NK-92 treated with Interleukin-12 subunit alpha and Interleukin-12 subunit beta, amount 100 ng/mL, for 24 hours (cell line): ENCODE measurements at places on chromosomes 1 and 21.

GRCh38 chr1:178465011-178465410 lies 31.8 kb downstream of the CLEC20A start:
- no peak for DNase-seq

DNA sequence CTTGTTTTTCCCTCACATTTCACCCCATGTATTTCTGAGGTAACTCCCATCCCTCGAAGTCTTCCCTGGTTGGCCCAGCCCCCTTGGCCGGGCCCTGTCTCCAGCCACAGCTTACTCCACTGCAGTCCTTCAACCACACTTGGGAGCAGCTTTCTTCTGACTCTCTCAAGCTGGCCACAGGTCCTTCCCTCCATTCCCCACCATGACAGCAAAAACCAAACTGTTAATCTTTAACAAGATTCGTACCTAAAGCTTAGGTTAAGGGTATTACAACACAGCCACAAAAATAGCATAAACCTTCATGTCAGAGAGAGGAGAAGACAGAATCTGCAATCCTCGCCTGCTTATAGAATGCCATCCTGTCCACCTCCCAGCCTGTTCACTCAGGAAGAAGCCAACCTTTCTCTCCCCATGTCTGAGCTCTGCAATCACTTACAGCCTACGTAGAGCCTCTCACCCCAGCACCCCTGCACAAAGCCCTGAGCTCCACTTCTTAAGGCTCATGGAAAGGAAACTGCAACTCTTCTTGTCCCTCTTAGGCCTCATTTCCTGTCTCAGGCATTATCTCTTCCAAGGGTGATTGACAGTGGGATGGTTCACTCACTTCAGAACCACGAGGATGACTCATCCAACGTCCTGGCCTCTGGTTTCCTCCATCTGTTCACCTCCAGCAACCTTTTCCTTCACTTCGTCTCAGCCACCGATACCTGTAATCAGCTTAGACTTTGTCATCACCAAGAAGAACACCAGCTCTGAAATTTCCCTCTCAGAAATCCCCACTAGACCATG lies 72.8 kb downstream of the CD2 start:
- peak; percentile 13 for DNase-seq

- no peak for DNase-seq
Measured at GRCh38 chr1:100051893-100052292, 80.8 kb downstream of the SASS6 start.

- no peak for DNase-seq
Measured at GRCh38 chr1:56339786-56340465, 239.4 kb downstream of the PLPP3 start.

DNA sequence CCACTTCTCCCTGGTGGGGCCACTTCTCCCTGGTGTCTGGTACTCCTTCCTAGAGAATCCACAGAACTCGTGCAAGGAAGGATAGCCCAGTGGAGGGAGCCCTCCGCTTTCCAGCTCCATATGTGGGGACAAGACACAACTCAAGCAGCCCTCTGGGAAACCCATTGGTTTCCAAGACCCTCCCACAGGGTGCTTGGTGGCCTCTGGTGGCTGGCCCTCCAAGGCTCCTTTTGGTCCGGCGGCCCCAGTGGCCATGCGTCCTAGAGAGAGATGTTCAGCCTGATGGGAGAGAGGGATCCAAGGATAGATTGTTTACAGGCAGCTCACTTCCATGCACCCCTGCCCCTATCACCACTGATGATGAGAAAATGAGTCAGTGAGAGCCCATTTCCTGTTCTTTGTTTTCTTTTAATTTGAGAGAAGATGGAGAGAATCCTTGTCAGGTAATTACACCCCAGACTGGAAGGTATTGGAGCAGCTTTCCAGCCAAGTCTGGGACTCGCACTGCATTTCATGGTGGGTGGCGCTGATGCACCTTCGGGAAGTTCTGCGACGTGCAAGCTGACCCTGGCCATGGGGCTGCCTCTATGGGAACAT lies 486.2 kb upstream of the VAMP3 start:
- no peak for DNase-seq

DNA sequence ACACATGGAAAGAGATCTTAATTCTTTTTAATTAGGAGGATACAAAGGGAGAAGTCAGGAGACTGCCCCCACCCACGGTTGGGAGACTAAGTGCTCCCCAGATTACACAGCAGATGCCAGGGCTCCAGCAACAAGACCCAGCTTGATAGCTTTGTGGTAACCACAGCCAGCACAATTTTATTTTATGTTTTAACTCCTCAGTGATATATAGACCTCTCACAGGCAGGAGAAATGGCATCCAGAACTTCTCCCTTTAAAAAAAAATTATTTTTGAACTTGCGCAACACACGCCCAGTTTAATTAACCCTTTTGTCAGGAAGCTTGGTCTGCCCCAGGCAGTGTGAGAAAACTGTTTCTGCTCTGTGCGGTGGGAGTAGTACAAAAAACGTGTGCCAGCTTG lies 62.6 kb upstream of the ACOT11 start:
- no peak for DNase-seq

DNA sequence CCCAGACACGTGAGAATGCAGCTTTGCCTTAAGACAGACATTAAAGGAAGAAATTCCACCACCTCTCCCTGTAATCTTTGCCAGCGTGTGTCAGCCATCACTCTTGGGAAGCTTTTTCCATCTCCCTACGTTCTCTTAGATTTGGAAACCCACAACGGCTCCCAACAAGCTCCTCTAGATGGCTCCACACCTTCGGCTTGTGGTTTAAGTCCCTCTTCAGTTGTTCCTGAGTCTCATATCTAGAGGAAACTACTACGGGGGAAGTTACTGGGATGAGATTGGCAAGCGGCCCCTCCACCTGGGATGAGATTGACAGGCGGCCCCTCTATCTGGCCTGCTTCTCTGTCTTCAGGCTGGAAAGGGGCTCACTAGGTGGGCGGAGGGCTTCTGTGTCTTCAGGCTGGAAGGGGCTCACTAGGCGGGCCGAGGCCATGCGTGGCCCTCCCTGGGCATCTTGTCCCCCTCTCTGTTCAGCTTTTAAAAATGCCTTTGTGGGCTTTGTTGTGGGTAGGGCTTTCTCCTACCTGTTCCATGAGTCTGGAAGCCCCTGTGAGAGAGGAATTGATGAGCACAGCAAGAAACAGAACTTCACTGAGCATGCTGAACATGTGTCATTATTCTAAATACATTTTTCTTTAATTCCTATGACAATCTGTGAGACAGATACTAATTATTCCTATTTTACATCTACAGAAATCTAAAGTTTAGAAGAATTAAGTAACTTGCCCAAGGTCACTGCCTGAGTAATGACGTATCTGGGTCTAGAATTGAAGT lies 670.5 kb downstream of the KIF26B start:
- DNase-seq, result no peak

- DNase-seq, result no peak
Measured at GRCh38 chr21:35095859-35096291, 46.8 kb upstream of the RUNX1 start.

DNA sequence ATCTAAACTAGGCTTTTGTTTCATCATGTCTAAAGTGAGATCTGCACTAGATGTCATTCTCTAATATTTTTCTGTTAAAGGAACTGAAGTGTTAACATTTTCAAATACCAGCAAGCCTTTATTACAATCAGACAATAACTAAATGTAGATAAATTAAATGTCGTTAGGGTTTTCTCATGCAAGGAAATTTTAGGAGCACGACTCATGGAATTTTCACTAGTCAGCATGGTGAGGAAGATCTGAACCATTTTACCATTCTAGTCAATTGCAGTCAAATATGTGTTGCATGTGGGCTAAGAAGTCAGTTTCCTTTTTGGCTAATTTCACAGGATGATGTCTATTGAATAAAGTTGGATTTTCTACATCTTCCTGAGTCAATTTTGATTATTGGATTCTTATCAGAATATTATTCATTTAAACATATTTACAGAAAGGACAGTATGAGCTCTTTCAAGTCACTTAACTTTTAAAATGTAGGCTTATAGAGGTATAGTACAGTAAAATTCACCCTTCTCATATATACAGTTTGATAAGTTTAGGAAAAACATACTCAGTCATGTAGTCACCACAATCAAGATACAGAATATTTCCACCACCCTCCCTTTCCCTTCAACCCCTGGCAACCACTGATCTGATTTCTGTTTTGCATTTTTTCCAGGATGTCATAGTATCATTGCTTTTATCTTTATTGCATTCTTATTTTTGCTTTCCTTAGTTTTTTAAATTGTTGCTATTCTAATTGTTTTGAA lies 9.2 kb downstream of the GCSAML start:
- DNase-seq, result no peak

DNA sequence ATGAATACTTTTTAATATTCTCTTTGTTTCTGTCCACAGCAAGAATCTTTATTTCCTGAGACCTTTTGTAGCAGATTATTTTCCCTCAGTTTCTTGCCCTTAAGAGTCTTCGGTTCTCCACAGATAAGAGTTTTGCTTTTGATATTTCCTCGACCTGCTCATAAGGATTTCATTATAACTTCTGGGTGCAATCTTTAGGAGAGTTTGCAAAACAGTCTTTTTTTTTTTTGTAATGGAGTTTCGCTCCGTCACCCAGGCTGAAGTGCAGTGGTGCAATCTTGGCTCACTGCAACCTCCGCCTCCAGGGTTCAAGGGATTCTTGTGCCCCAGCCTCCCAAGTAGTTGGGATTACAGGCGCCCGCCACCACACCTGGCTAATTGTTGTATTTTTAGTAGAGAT lies 10.1 kb upstream of the UBE4B start:
- no peak for DNase-seq

- DNase-seq, result no peak
Measured at GRCh38 chr1:54686155-54686554, 29.5 kb upstream of the TTC4 start.

- DNase-seq, result no peak
Measured at GRCh38 chr1:175338387-175339135, 146.0 kb upstream of the KIAA0040 start.

DNA sequence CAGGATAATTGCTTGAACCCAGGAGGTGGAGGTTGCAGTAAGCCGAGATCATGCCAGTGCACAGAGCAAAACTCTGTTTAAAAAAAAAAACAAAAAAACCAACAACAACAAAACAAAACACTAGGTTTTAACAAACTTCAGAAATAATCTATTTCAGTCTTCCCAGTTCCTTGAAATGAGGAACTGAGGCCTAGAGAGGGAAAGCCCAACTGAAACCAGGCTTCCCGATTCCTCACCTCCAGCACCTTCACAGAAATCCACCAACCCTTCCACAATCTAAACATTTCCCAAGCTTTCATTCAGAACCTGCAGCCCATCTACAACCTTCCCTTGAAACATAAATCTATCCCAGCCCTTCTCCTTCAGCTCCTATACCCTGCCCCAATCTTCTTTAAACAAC lies 612 bp upstream of the CD52 start:
- DNase-seq, result no peak

DNA sequence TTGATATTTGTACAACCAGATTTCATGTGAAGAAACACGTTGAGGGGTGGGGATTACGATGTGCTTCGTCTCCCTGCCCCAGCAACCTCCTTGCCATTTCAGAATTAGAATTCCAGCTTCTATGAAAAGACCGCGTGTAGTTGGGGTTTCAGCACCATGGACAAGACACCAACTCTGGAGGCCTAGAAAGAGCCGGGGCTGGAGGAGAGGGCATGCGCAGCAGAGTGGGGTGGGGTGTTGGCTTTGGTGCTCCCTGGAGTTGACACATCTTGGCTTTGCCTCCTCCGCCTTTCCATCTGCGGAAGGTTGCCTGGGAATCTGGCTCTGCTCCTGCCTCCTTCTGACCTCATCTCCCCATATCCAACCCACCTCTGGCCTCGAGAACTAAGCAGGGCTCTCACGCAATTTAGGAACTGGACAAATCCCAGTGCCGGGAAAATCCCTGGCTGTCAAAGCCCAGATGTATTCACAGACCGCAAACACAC lies 11.8 kb downstream of the HTR6 start:
- DNase-seq, result no peak

GRCh38 chr1:183164963-183165362 lies 21.1 kb upstream of the LAMC2 start:
- no peak for DNase-seq

DNA sequence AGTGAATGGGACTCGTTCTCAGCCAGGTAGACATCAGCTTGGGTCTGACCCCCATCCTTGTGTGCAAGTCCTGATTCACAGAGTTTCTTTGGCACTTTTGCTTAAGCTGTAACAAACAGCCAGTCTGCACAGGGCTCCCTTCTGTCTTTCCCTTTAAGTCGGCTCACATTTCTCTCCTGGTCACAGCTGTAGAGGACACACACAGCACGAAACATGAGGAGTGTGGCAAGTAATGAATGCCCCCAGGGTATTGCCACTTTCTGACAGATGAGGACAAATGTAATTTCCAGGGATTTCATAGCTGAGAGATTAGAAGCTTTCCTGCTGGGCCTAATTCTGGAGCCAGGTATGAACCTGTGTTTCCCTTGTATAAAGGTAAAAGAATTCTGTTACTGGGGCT lies 423.5 kb downstream of the KIF26B start:
- no peak for DNase-seq

DNA sequence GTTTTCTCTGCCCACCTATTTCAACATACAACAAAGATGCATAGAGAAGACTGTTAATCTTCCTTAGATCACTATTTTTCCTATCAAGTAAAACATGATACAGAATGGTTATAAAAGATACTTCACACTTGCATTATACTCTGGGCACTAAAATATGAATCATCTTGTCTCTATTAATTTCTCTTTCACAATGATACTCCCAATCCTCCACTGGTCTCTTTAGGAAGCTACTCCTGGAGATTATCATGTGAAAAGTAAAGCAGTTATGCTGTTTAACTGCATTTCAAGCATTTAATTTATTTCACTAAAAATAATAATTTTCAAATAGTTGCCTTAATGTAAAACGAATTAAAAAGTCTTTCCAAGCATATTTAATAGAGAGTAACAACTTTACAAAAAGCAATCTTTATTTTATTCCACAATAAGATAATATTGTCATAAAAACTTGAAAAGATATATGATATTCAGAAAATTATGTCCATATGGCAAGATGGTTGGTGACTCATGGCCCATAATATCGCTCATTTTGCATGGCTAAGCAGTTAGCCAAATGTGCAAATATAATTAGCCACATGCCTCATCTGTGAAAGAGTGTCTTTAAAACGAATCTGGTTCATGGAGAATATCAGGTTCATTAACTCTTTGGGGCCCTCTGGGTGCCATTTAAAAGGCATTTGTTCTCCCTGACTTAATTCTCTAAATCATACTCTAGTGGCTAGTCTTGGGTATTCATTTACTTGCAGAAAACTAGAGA lies 1569.0 kb upstream of the B3GALT2 start:
- DNase-seq, result no peak

GRCh38 chr21:45818276-45818903 lies 163.2 kb upstream of the COL6A1 start:
- DNase-seq, result peak; percentile 33

- DNase-seq, result no peak
Measured at GRCh38 chr1:224217655-224218623, 34.9 kb downstream of the DEGS1 start.

DNA sequence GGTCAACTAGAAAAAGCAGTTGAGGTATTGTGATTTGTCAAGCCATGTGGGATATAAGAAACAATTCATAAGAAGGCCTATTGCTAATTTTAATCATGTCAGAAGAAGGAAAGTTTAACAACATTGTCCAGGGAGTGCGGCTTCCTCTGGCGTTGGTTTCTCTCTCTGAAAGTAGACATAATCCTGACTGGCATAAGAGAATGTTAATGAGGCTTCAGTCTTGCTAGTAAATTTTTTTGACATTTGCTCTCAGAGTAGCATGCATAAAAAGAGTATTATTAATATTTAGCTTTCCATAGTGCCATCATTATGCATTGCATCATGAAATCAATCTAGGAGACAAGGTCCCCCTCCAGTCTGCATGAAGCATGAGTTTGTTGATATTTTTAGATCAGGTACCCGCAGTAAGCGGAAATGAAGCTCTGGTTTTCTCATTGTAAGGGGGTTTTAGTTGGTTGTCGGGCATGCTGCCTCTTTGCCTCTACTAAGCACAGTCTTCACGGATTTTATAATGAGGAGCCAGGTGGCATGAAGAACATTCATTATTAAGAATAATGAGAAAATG lies 12.8 kb upstream of the PRDM2 start:
- DNase-seq, result no peak
